ENCODE measurements at places on chromosomes 6 and 20.

GRCh38 chr6:380234-381218 lies 11.0 kb upstream of the IRF4 start:
- no peak for DNase-seq

DNA sequence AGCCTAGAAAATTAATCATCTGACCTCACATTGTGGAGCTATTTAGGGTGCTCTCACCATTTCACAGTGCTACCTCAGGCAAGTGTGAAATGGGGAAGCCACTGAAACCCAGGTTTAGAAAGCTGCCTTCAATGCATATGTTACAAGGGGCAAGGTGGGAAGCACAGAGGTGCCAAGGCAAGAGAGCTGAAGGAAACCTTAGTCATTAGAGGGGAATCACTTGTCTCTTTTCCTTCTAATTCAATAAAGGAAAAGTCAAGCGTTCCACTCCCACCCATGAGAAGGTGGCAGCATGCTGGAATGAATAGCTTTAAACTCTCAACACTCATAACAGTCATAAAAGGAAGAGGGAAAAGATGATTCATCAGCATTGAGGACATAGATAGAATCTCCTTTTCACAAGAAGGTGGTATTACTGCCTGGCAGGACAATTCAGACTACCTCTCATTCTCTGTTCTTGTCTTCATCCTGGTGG lies 251.9 kb upstream of the IRAK1BP1 start:
- DNase-seq: no peak

GRCh38 chr20:61935926-61936700 lies 129.6 kb downstream of the TAF4 start:
- DNase-seq: no peak

DNA sequence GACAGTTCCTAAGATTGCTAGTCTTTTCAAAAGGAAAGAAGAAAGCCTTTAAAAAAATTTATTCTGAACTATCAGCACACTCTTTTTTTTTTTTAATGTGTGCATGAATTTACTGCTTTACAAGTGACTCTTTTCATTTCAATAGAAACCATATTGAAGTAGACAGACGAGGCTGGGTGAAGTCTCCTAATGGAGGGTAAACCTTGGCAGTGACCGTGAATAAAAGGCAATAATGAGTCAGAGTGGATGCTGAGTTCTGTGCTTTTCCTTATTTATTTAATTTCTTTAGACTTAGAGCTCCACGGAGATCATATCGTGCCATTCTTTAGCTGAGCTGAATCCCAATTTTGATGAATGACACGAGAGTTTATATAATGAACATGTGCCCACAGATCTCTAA lies 196.9 kb downstream of the PRL start:
- no peak for DNase-seq

DNA sequence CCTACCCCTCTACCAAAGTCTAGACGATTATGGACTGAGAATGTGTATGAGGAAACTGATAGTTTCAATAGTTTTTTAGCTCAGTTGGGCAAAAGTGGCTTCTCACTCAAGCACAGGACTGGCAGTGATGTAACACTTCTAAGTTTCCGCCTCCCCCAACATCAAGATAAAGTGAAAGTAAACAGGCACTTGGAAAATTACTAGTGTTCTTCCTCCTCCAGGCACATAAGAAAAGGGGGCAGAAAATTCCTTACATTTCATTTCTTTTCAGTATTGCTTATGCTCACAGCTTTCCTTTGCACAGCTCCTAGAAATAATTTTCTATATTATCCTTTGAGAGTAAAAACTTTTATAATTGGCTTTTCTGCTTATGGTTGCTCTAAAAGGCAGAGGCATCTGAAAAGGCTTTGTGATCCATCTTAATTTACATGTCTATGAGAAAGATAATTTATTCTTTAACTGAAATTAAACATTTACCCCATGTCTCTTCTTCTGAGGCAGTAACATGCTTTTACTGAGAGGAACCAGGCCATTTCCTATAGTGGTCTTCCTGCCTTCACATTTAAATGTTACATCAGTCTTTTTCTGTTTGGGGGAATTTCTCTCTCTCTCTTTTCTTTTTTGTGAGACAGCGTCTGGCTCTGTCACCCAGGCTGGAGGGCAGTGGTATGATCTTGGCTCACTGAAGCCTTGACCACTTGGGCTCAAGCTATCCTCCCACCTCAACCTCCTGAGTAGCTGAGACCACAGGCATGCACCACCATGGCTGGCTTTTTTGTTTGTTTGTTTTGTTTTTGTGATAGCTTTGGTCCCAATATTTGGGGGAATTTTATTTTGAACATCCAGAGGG lies 65.0 kb upstream of the EEF1A1 start:
- DNase-seq: peak; percentile 81

- no peak for DNase-seq
These were observed 143.3 kb downstream of the NFATC2 start for GRCh38 chr20:51399006-51399890.

DNA sequence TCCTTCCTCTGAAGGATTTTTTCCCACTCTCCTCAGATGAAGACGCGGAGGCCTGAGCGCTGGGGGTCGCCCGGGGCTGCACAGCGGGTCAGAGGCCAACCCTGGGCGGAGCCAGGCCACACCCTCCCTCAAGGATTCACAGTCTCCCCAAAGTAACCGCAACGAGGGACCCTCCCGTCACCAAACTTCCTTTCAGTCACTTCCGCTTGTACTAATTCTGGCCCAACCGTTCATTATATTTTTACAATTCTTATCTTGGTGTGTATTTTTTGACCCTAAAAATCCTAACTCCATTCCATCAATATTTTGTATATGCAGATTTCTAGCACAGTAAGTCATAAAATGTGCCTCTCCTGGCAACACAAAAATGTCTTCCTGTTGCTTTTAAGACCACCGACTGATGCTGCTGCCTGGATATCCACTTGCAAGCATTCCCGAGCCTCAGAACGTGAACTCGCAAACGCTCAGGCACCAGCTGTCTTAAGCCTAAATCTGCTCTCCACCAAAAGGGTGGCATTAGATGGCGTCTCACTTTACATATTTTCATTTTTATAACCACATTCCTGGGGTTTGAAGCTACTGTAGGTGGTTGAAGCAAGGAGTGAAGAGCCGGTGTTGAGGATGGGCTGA lies 128.0 kb downstream of the DLL1 start:
- no peak for DNase-seq

GRCh38 chr20:50285376-50286173 lies 94.9 kb downstream of the CEBPB start:
- DNase-seq: peak; percentile 54

DNA sequence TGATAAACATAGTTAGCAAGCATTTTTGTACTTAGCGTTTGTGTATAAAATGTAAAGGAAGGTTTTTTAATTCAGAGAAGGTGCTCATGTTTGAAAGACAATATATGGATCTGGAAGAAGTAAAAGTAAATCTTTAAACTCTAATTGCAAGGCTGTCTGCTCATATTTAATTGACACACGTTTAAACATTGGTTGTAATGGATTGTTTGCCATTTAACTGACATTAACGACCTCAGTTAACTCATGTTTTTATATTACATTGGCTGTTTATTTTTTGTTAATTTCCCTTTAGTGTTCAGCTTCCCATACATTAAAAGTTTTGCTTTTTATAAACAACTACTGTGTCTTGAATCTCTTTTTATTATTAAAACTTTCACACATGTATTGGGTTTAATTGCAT lies 208.1 kb downstream of the ARID1B start:
- DNase-seq: no peak

DNA sequence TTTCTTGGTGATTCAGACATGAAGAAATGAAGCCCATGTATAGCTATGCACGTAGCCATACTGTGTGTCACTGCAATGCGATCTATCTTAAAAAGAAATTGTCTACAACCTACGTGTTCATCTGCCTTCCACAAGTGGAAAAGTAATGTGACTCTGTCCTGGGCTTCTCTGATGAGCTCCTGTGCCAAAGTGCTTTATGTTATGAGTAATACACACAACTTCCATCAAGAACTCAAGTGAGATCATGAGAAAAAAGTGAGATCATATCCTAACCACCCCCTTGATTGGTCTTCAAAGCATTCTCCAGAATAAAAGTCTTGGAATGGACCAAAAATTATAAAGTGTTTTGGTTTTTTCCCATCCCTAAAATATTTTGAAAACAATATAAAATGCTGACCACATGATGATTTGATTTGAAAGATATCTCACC lies 114.3 kb downstream of the DST start:
- DNase-seq: peak; percentile 97

DNA sequence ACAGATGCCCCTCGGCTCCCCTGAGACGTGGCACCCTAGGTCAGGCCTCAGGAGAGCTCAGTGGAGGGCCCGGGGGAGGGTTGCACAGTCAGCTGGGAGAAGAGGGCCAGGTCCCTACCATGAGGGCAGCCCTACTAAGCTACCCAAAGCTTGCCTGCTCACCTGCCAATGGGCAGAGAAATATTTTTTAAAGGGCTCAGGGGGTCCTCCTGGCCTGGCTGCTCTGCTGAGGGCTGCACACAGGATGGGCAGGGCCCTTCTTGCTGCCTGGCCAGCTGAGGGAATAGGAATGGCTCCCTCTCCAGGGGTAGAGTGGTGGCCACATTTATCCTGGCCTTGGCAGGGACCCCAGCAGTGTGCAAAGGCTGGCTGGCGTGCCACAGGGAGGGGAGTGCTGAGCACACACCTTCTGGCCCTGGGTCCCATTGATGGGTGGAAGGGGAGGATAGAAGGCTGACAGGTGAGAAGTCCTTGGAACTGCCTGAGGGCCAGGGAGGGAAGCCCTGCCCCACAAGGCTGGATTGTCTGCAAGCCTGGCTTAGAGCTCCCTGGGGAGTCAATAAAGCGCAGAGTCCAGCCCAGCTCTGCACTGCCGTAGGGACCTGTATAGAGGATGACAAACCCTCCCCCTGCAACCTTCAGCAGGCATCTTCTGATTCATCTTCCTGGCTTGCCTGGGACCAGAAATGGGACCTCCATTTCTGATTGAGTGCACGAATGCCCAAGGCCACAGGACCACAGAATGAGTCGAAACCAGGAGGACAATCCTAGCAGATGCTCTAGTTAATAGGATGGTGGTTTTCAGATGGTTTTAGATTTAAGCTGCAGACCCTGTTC lies 62.1 kb downstream of the NOL4L start:
- no peak for DNase-seq

GRCh38 chr6:11730641-11731040 lies 48.0 kb downstream of the ADTRP start:
- no peak for DNase-seq

DNA sequence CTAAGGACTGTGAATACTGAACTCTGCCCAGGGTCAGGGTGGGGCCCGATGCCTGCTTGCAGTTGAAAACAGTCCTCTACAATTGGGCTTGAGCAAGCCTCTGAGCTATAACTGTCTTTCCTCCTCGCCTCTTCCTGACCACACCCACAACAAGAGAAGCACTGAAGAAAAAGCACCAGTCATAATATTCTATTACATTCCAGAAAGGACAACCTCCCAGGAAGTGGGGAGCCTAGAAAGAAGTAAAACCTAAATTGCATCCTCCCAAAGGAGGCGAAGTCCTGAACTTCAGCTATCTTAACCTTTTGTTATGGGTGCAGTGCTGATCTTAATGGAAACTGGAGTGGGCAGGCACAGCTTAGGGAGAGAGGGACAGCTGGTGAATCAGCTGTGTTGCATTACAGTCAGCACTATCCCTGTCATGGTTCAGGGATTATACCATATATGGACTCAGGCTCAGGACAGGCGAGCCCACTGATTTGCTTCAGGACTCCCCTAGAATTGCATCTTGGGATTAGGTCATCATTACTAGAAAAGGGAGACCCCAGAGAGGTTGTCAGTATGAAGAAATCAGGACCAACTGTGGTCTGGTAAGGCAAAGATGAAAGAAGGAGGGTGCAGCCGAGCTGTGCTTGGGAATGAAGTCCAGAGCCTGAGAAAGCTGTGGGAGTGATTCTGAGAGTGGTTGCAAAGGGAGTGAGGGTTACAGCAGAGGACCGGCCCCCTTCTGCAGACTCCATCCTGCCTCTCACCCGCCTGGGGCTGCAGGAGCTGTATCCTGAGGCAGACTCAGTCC lies 18.3 kb upstream of the TRAM2 start:
- peak; percentile 96 for DNase-seq

GRCh38 chr20:52539891-52540290 lies 348.3 kb upstream of the ZFP64 start:
- DNase-seq: no peak

- DNase-seq: no peak
These were observed 69.9 kb downstream of the SGK1 start for GRCh38 chr6:134247844-134248580.

- no peak for DNase-seq
These were observed 36.9 kb downstream of the TRPC4AP start for GRCh38 chr20:35055445-35056276.

GRCh38 chr20:10857352-10858070 lies 183.7 kb upstream of the JAG1 start:
- DNase-seq: peak; percentile 35

DNA sequence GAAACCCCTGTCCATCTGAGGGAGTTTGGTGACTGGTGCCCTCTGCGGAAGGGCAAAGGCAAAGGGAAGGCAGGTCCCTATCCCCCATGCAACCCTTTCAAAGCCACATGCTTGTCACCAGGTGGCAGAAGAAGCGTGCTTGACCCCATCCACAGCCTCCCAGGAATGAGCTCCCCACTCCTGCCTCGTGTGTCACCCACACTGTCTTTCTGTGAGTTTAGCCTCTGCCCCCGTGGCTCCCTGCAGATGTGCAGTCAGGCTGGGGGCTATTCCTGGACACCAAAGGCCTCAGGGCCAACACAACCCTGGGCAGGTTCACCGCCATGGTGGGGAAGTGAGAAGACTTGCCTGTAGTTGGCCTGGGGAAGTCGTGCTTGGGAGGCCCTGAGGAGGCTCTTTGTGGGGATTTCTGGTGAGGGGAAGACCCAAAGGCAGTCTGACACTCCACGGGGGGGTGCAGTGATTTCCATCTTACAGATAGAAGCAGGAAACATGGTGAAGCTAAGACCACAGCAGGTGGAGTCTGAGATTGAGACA lies 16.6 kb upstream of the PCMTD2 start:
- no peak for DNase-seq

DNA sequence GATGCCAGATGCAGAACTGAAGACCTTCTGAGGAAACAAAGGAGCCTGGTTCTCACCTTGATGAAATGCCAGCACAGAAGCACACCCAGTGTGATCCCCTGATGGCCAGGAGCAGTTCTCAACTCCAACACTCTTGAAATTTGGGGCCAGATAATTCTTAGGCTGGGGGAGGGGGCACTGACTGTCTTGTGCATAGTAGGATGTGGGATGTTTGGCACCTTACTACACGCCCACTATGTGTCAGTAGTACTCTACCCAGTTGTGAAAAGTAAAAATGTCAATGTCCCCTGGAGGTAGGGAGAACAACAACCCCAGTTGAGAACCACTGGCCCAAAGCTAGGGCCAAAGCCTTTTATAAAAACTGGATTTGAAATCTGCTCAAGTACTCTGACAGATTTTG lies 398.3 kb upstream of the ARID1B start:
- no peak for DNase-seq

- no peak for DNase-seq
These were observed 221.5 kb downstream of the PREX1 start for GRCh38 chr20:48606172-48606840.
